ENCODE measurements at places on chromosomes 2 and 18.

- DNase-seq = no peak
Observed at GRCh38 chr2:223102040-223102400, 50.0 kb downstream of the KCNE4 start.

GRCh38 chr2:98764499-98764898, 33.6 kb upstream of the MGAT4A start:
- DNase-seq = no peak

DNA sequence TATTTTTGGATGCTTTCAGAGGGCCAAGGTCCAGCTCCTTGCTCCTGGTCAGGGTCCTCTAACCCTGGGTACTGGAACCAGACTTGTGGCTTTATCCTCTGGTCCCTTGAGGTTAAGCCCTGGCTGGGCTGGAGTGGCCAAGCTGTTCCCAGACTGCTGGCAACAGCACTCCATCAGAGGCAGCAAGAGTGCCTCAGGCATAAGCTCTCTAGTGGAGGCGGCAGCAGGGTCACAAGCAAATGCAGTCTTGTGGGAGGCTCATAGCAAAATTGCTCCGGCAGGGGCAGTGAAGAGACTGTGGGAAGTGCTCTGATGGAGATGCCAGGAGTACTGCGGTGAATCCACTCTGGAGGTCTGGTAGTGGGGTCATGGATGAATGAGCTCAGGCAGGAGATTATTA, 128.9 kb upstream of the OTOS start:
- DNase-seq = no peak

DNA sequence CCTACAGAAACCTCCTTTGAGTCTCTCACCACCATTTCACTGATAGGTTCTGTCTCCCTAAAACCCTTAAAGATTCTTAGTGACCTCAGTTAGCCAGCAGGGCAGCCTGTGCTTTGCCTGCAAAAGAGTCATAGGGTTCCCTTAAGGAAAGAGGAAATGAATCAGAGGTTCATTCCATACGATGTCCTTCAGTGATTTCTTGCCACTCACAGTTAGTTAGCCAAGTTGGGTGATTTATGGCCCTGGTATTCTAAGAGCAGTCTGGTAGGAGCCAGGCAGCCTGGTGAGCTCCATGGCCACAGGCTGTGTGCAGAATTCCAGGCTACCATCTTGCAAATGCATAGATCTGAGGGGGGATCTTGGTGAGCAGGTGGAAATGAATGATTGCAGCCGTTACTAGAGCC, 18.7 kb upstream of the CCBE1 start:
- DNase-seq = no peak

DNA sequence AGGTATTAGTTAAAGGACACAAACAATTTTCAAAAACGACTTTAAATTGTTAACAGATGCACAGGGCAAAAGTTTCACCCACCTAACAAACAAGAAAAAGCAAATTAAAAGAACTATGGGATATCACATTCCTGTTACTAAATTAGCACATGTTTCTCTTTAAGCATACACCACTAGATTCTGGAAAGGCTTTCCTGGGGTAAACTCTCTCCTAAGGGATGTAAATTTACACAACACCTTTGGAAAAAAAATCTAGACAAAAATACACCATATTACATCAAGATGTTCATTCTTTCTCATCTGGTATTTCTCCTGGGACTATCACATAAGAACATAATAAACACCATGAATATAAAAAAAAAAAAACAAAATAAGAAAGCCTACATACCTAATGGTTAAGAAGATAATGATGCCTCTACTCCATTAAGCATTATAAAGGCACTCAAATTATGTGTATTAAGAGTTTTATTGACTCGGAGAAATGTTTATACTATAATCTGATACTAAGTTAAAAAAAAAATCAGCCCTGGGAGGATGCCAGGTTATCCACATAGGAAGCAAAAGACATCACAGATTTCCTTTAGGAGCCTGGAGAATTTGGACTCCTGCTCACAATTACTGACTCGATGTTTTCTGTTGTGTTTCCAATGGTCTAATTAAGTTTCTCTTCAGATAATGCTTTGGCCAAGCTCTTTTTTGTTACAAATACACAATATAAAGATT, 82.8 kb upstream of the AFF3 start:
- no peak for DNase-seq

DNA sequence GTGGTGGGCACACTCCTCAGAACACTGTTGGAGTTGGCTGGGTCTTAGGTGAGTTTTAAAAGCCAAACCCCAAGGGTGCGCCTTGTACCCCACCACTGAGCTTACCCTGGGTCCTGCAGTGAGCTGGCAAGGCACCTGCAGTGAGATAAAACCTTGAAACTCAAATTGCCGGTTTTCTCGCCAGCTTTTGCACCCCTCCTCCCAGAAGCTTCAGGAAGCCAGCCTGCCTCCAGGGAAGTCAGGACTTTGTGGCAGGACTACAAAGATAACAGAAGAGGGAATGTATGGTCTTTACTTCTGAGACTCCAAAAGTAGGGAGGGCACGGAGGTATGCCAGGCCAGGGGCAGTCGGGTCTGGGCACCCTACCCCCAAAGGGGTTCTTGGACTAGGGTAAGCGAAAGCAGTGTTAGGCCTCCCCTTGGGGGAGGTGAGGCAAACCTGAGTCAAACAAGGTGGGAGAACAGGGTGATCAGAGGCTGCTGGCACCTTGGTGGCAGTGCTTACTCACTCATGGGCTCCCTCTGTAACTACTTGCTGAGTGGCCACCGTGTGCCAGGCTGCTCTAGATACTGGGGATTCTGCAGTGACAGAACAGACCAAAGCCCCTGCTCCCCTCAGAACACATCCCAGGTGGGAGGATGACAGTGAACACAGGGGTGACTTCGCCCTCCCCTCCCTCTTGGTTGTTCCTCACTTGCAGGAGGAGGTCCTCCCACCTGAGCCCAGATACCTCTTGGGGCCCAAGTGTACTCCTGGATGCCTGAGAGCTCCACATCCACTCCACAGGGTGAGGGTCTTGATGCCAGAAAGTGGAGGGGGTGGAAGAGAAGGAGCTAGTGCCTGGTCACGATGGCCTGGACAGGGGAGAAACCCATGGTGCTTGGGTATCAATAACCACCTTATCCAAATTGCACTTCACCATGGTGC, 69.3 kb upstream of the RGPD5 start:
- DNase-seq = peak; percentile 2

- no peak for DNase-seq
Observed at GRCh38 chr2:190465060-190465459, 56.9 kb downstream of the MFSD6 start.

DNA sequence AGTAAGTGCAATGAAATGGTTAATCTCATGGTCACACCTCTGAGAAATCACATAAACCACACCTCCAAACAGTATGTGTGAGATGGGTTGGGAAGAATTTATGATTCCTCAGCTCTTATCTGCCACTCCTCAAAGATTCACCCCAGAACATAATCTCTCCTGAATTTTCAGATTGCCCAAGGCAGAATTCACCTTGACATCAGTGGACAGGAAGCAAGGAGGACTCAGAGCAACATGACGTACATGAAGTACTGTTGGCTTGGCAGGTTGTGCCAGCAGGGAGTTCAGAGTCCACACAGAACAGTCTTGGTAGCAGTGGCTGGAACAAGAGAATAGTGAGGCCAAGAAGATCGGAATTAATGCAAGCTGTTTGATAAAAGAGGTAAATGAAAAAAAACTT, 31.7 kb upstream of the CYBRD1 start:
- no peak for DNase-seq

DNA sequence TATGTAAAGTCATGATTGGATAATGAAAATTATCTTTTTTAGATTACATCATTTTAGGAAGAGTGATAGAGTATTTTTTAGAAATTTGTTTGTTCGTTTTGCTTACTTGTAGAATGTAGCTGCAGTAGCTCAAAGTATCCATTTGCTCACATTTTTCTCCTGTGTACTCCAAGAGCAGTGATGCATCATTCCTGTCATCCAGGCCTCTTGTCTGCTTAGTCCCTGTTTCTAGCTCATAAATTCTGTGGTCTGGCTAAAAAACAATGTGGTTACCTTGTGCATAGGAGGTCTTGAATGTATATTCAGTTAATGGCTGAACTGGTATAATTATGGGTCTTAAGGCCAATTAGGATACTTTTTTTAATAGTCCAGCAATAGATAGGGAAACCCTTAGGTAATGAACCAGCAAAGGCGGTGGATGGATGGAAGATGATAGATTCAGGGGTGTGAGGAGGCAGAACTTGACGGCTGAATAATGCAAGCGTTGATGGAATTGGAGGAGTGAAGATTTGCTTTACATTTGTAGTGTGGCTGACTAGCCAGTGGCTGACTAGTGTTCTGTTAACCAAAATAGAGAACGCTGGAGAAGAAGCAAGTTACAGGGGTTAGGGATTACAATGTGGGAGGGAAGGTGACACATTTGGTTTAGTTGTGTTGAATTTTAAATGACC, 145.0 kb downstream of the ZNF407 start:
- no peak for DNase-seq

DNA sequence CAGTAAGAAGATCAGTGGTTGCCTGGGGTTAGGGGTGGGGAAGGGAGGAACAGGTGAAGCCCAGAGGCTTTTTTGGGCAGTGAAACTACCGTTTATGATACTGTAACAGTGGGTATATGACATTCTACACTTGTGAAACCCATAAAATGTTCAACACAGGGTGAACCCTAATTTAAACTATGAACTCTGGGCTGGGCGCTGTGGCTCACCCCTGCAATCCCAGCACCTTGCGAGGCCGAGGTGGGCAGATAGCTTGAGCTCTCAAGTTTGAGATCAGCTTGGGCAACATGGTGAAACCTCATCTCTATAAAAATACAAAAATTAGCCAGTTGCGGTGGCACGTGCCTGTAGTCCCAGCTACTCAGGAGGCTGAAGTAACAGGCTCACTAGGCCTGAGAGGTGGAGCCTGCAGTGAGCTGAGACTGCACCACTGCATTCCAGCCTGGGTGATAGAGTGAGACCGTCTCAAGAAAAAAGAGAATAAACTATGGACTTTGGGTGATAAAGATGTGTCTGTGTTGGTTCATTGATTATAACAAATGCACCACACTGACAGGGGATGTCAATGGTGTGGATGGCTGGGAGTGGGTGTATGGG, 17.6 kb upstream of the USP14 start:
- no peak for DNase-seq

DNA sequence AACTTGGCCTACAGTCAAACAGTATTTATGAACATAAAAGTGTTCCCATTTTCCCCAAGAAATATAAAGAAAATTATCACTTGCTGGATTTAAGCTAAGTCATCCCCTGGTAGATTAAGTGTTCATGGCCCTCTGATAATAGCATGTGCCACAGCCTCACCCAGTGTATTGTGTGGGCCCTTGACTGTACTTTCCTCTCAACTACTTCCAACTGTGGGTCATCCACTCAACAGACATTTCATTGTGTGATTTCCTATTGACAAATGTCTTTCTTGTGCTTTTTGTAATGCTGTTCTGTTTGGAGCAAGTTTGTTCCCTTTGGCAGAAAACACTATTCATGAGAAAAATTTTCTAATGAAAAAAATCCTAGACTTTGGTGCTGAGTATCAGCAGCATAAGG, 48.4 kb upstream of the TMEM17 start:
- no peak for DNase-seq

All from head of caudate nucleus (tissue), 42 donors.